Activated CD4-positive, alpha-beta memory T cell treated with anti-CD3 and anti-CD28 coated beads, Interleukin-2, amount 10 ng/mL, durations not matched to agents 7 days and 5 days (primary cell): ENCODE measurements at places on chromosomes 16 and 17. TPM values are rescaled to one million over a fixed set of nuclear protein-coding genes. Genes with fewer than 3 reads are reported as not detected.

Gene CRHR1
- not detected for total RNA-seq

Gene ERI2
- 13.2 TPM for total RNA-seq

Gene GP1BA
- not detected for total RNA-seq

Gene HOXB2
- total RNA-seq = 20.3 TPM

Gene ZMYND15
- total RNA-seq = not detected

Gene SLC9A5
- total RNA-seq = 2.2 TPM

Gene CCL23
- 0.48 TPM for total RNA-seq

Gene SLC5A2
- 0.30 TPM for total RNA-seq

- no peak for DNase-seq
These were observed 1.6 kb downstream of the TBX4 start for GRCh38 chr17:61453566-61454380.

DNA sequence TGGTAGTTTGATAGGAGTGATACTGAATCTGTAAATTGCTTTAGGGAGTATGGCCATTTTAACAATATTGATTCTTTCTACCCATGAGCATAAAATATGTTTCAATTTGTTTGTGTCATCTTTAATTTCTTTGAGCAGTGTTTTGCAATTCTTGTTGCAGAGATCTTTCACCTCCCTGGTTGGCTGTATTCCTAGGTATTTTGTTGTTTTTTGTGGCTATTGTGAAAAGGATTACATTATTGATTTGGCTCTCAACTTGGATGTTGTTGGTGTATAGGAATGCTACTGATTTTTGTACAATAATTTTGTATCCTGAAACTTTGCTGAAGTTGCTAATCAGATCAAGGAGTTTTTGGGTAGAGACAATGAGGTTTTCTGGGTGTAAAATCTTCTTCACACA, 3.2 kb downstream of the KRTAP9-9 start:
- DNase-seq = no peak

- DNase-seq = no peak
These were observed 372.3 kb downstream of the SEC14L1 start for GRCh38 chr17:77513045-77513444.

- DNase-seq = no peak
These were observed 168.6 kb upstream of the IRX3 start for GRCh38 chr16:54455030-54455725.

- DNase-seq = no peak
These were observed 111.9 kb downstream of the GSG1L start for GRCh38 chr16:27951489-27952120.

- DNase-seq = no peak
These were observed 5.0 kb downstream of the CCDC47 start for GRCh38 chr17:63768433-63768832.

DNA sequence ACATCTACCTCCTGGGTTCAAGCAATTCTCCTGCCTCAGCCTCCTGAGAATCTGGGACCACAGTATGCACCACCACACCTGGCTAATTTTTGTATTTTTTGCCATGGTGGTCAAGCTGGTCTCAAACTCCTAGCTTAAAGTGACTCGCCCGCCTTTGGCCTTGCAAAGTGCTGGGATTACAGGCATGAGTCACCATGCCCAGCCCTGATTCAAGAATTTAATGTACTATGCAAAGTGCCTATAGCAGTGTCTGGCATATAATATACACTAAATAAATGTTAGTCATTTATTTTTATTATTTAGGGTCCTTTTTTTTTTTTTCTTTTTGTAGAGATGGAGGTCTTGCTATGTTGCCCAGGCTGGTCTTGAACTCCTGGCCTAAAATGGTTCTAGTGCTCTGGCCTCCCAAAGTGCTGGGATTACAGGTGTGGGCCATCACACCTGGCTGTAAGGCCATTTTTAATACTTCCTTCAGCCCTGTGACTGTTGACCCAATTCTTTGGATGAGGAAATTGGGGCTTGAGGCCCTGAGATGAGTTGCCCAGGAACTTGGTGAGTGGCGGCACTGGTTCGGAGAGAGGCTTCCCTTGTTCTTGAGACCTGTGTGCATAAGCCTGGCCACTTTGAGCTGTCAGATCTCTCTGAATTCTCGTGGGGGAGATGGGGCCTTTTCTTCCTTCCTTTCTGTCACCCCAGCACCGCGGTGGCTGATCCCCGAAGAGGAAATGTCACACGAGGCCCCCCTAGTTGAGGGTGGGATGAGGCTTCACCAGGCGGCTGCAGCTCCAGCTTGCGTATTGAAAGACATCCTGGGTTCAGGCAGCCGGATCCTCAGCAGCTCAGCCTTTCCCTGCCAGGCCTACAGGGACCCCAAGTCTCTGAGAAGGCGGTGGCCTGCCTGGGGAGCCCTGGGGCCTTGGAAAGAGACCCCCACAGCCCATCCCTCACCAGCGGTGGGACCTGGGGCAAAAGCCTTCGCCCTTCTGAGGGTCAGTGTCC, 38.7 kb downstream of the LAT start:
- no peak for DNase-seq

DNA sequence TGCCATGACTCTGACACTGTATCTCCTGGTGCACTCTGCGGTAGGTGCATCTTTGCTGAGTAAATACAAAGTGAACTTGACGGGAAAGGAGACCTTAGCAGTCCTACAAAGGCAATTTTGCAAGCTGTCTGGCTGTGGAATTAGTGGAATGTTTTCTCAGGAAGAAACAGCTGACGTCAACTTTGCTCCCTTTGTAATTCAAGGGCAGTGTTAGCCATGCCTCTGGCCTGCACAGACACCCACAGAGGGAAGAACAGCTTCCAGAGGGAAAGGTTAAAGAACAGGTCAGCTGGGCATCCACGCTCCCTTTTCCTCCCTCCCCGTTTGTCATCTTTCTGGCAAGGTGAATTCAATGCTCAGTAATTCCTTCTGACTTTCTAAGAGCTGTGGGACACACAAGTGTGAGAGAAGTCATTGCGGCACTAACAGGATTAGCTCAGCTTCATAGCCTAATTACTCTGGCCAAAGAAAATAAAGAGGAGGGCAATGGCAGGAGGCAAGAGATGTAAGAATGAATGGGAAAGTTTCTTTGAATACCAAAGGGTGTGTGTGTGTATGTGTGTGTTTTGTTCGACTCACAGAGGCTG, 476.9 kb upstream of the GOT2 start:
- no peak for DNase-seq

GRCh38 chr17:42849451-42850181, 1.4 kb upstream of the AOC3 start:
- DNase-seq = no peak
